NCI-H774 (cell line): ENCODE measurements at places on chromosomes 7 and 10.
A peak's percentile ranks its signal among the peaks of the same experiment; 100 is the strongest.

- DNase-seq, result no peak
Observed at GRCh38 chr7:149431486-149432120, 29.3 kb downstream of the ZNF777 start.

- no peak for DNase-seq
Observed at GRCh38 chr10:75612904-75613684, 181.7 kb downstream of the LRMDA start.

GRCh38 chr7:143356414-143357050 is 6.0 kb downstream of the FAM131B start:
- no peak for DNase-seq

DNA sequence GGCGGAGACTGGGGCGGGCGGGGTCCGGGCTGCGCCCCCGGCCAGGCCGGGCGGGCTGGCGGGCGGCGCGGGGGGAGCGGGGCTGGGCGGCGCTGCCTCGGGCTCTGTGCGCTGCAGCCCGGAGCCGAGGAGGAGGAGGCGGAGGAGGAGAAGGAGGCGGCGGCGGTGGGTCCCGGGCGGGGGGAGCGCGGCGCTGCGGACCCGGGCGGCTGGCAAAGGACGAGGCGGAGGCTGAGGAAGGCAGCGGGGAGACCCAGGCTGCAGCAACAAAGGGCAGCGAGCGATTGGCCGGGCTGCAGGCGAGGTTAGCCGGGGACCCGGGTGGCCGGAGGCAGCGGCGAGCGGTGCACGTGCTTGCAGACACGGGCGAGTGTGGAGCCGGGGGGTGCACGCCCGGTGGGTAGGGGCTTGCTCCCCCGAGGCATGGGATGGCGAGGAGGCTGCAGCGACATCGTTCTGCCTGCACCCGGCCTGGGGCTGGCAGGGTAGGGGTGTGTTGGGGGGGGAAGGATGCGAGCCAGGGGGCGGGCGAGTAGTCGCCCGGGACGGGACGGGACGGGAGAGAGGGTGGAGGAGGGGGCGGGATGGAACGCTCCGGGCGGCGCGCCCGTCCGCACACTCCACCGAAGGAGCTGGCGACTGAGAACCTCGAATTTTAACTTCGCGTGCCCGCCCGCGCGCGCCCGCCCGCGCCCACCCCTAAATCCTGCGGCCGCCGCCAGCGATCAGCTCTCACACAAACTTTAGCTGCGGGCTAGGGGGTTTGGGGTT is 844 bp upstream of the KAT6B start:
- no peak for DNase-seq

- no peak for DNase-seq
Observed at GRCh38 chr7:1537535-1538412, 7.3 kb downstream of the MAFK start.

- DNase-seq, result no peak
Observed at GRCh38 chr10:83682414-83682813, 456.9 kb upstream of the GHITM start.

- DNase-seq, result no peak
Observed at GRCh38 chr10:114767986-114768821, 53.4 kb upstream of the FHIP2A start.

GRCh38 chr10:59635502-59636290 is 74.0 kb downstream of the SLC16A9 start:
- no peak for DNase-seq

GRCh38 chr7:22821702-22822485 is 755 bp downstream of the TOMM7 start:
- no peak for DNase-seq

DNA sequence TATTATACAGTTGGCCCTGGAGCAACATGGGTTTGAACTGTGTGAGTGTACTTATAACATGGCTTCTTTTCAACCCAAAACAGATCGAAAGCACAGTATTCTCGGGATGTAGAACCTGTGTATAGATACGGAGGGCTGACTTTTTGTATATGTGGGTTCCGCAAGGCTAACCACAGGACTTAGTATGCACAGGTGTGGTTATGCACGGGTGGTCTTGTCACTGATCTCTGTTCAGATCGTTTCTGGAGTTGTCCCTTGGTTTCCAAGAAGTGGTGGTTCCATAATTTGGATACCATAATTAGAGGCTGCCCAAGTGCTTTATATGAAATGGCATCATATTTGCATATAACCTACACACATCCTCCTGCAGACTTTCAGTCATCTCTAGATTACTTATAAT is 10.9 kb upstream of the BHLHA15 start:
- no peak for DNase-seq

DNA sequence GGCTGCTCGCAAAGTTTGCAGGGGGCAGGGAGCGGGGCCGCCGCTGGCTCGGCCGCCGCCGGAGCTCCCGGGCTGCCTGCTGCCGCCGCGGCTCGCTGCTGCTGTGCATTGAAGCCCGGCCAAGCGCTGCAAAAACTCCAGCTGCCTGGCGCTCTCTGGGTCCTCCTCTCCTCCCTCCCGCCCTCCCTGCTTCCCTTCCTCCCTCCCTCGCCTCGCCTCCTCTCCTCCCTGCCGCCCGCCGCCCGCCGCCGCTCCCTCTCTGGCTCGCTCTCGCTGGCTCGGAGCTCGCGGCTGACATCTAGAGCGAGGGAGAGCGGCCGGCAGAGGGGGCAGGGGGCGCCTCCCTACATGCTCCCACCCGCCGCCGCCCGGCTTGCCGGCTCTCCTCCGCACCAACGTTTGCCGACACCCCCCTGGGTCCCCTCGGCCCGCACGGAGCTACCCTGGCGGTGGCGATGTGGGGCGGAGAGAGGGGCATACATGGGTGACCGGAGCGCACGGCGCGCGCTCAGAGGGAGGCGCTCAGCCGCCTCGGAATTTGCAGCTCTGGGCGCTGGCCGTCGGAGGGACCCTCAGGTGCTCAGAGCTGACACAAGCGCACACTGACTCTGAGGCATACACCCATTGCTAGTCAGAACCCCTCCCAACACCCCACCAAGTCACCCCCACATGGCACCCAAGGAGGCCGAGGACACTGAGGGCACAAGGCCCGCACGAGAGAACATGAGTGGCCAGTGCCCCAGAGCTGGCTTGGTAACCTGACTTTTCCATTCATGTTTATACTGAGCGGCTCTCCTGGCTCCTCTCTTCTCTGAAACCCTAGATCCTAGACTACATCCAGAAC is 1.2 kb upstream of the PLXNA4 start:
- DNase-seq, result peak; percentile 7

- DNase-seq, result no peak
Observed at GRCh38 chr7:135537905-135538304, 19.8 kb upstream of the NUP205 start.

DNA sequence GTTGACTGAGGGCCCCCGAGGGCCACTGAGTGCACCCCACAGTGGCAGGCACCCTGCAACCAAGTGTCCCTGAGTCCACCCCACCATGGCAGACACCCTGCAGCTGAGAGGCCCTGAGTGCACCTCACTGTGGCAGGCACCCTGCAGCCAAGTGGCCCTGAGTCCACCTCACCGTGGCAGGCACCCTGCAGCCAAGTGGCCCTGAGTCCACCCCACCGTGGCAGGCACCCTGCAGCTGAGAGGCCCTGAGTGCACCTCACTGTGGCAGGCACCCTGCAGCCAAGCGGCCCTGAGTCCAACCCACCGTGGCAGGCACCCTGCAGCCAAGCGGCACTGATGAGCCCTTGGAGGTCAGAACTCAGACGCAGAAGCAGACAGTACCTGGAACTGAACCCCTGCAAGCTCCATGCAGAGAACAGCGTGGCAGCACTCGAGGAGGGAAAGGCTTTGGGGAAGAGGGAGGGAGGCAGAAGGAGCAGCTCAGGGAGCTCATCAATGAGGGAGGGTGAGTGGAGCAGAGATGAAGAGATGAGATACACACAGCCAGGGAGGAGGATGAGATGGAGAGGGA is 156.5 kb downstream of the WDR37 start:
- DNase-seq, result no peak

- no peak for DNase-seq
Observed at GRCh38 chr7:12291870-12292269, 80.8 kb downstream of the TMEM106B start.

GRCh38 chr10:43461950-43462349 is 25.0 kb downstream of the ZNF487 start:
- DNase-seq, result peak; percentile 86

GRCh38 chr10:120613180-120613579 is 156.2 kb downstream of the PLPP4 start:
- DNase-seq, result no peak

DNA sequence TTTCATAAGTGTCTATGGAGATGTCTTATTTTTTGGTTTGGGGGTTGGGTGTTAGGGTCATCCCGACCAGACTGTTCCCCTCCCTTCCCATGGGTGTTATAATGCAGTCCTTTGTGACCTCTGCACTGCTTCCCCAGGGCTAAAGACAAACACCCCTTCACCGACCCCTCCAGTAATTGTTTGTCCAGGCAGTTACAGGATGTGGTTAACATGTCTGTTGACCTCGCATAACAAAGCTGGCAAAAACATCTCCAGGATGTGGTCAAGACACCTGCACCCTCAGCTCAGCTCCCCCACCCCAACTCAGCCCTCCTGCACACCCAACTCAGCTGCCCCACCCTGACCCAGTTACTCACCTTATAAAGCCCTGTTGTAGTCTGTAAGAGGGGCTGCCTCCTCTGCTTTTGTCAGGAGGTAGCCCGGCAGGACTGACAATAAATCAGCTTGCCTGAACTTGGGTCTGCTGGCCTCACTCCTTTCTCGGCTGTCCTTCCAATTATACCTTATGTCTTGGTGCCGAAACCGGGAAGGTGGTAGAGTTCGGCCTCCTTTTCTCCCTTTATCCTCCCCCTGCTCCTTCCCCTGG is 102.2 kb downstream of the ZNF92 start:
- DNase-seq, result no peak

DNA sequence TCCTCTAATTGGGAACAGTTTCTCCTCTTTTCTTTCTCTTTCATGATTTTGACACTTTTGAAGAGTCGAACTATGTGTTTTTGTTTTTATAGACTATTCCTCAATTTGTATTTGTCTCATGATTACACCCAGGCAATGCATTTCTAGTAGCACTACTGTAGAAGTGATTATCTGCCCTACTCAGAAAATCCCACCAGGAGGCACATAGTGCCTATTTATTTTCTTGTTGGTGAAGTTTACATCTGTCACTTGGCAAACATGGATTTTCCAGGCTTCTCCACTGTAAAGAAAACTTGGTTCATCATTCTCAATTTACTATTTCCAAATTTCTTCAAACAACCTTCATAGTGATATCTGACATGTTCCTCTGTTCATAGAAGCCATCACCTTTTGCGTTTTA is 893.9 kb downstream of the CCSER2 start:
- DNase-seq, result no peak

DNA sequence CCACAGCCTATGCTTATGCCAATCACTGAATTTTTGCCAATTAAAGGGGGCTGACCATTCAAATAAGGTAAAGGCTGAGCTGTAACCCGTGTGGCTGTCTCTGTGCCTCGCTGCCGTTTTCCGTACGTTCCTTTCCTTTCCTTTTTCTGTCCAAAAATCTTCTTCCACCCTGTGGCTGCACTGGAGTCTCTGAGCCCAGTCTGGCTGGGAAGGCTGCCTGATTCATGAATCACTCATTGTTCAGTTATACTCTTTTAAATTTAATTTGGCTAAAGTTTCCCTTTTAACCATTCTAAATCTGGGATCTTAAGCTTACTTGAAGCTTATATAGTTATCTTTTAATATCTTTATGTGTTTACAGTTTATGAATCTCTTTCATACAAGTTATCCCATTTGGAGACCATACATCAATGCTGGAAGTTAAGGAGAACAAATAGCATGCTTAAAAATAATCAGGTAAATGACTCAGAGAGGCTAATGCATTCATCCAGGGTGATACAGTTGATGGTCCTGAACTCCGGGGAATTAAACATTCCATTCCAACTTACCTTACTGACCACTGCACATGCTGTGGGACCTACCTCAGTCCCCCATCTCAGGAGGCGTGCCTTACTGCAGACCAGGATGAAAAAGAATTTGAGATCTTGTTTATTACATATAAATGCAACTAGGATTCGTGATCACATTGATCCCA is 385.3 kb upstream of the ADARB2 start:
- DNase-seq, result no peak

DNA sequence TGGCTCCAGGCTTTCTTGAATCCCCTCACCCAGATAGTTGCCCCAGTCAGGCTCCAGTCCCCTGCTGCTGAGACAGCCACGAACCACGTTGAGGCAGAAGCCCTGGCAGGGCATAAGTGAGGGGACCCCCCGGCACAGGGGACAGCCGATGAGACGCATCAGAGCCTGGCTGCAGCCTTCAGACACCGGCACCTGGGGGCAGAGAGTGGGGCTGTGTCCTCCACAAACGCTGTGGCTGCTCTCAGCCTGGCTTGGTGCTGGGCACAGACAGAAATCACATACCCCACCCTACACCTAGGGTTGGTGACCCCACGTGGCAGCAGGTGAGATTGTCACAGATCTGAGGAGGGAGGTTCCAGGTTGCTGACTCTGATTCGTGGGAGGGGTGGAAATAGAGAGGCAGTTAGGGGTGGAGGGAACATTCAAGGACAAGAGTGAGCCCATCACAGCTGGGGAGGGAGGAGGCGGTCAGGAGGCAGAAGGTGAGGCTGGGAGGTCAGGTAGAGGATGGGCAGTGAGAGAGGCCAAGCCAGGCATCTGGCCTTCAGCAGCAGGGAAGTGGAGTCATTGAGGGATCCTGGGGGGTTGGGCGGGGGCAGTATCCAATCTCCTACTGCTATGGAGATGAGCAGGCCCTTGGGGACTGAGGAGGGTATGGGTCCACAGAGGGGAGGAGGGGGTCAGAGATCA is 3.2 kb downstream of the GPC2 start:
- DNase-seq, result no peak

- DNase-seq, result no peak
Observed at GRCh38 chr7:76054123-76055120, 6.5 kb downstream of the MDH2 start.

DNA sequence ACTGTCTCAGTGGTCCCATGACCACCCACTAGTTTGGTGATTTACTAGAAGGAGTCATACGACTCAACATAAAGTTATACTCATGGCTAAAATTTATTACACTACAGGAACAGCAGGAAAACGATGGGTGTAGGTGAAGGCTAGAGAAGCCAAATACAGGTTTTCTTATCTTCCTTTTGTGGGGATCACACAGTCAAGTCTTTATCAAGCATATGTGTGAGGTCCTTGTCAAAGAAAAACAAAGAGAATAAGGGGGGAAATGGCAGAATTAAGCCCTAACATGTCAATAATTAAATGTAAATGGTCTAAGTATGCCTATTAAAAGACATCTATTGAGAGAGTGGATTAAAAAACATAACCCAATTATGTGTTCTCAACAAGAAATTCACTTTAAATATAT is 47.8 kb upstream of the UBN2 start:
- no peak for DNase-seq
